Endothelial cell of umbilical vein (primary cell): ENCODE measurements at places on chromosomes 16 and 17. TPM values are rescaled to one million over a fixed set of nuclear protein-coding genes. Genes with fewer than 3 reads are reported as not detected.

DNA sequence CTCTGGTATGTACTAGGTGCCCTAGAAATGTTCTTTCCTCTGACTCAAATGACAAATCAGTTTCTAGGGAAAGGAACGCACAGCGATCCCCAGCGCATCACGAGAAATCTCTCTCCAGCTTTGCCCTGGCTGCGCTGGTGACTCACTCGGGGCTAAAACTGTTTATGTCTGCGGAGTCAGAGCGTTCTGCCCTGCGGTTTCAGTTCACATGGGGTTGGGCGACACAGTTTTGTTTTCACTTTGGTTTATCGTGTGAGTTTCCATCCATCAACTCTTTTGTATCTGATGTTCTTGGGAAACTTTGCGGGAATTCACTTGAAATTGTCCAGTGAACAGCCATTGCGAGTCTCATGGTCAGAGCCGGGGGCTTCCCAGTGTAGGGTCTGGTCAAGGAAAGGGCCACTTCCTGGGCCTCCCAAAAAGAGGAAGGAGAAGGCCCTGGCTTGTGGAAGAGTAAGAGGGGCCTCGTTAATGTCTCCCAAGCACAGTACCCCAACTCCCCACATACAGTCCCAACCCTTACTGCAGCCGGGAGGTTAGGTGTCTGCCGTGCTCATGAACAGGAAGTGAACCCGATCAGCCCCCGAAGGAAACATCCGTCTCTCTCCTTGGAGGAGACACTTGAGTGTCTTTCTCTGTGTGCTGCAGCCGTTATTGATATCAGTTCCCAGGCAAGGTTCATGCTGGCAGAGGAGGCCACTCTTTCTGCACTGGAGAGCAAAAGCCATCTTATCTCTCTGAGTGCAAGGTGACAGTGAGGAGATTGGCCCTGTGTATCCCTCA is 643.2 kb downstream of the WWOX start:
- no peak for DNase-seq

GRCh38 chr16:3431779-3432219 is 11.5 kb downstream of the ZNF597 start:
- DNase-seq = no peak

DNA sequence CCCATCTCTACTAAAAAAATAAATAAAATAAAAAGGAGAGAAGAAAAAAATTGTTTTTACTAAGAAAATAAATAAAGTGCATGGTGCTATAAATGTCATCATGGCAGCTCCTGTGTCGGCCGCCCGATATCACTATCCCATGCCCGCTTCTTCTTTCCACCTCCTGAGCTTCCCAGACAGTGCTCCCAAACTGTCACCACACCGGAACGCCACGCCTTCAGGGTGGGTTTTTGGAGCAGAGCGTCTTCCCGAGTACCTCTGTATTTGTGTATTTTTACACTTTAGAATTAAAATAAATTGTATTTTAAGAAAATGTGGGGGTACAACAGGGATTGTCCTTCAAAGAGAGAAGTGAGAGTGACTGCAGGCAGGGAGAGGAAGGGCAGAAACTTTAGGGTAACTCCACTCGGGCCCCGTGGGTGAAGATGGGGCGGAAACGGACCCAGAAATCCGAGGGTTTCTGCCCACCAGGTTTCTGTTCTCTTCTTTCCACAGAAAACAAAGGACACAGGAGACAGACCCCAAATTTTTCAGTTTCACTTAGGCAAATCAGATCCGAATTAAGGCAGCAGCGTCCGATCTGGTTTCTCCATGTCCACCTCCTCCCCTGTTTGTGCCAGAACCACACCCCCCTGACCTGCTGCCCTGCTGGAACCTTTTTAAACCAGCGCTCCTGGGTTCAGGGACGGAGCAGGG is 3.6 kb upstream of the ITGAX start:
- no peak for DNase-seq

GRCh38 chr17:45429339-45430005 is 3.2 kb downstream of the ARHGAP27 start:
- DNase-seq = no peak

DNA sequence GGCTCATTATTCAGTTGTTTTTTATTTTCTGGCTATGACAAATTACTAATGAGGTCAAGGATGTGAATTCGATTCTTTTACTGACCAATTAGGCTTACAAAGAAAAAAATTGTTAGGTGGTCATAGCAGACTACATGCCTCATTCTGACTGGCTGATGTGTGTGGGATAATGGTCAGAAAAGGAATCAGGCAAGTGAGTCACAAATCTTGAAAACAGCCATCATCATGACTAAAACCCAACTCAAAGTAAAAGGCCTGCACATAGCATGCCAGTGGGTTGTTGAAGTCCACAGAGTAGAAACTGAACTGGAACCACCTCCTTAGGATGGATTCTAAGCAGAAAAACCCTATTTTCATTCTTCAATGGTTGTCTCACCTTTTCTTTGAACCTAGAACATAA is 8.6 kb downstream of the RPGRIP1L start:
- DNase-seq = no peak

GRCh38 chr16:28000314-28001169 is 63.0 kb downstream of the GSG1L start:
- no peak for DNase-seq

DNA sequence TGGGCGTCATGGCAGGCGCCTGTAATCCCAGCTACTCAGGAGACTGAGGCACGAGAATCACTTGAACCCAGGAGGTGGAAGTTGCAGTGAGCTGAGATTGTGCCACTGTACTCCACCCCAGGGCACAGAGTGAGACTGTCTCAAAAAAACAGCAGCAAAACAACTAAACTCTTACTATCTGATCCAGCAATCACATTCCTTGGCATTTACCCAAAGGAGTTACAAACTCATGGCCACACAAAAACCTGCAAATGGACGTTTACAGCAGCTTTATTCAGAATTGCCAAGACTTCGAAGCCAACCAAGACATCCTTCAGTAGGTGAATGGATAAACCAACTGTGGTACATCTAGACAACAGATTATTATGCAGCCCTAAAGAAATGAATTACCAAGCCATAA is 4.0 kb downstream of the SIAH1 start:
- peak; percentile 29 for DNase-seq

GRCh38 chr17:65131946-65132345 is 5.2 kb upstream of the RGS9 start:
- DNase-seq = no peak

DNA sequence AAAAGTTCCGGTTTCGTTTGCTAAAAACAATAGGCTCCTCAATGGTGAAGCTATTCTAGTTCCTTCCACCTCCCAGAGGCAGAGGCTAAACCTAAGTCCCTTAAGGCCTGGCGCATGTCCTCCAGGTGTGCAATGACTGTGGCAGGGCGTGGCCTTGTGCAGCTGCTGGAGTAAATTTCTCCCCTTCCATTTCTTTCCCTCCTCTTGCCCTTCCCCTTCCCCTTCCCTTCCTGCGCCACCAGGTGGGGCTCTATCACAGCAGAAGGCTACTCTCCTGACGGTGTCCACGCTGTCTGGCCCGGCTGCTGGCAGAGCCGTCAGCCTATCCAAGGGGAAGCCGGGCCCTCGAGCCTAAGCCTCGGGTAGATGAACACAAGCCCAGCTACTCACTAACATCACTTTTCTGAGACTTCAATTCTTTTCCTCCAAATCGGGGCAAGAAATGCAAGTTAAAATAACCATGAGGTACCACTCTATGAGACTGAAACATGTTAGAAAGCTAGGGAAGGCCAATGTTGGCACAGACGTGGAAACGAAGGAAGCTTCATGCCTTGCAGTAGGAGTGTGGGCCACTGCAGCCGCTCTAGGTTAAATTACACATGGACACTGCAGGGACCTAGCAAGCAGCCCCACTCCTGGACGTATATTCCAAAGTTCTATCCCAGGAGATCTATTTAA is 34.4 kb downstream of the C16orf78 start:
- peak; percentile 72 for DNase-seq

DNA sequence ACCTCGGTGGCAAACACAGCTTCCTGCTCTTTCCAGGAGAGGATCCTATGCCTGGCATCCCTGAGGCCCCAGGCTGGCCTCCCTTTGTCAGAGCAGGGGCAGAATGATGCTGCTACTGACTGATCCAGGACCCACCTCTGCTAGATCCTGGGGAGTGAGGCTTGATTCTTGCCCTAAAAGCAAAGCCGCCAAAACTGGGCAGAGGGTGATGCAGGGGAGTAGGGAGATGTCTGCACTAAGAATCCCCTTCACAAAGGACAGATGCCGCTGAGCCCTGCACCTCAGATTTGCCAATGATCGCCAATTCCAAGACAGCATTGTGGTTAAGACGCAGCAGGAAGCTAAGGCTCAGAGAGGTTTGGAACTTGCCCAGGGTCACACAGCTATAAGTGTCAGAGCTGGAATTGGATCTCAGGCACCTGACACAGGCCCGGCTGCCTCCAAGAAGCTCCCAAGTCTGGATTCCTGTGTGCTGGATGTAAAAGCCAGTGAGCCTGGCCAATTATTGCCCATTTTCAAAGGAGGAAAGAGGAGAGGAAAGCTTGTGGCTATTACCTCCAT is 60.7 kb upstream of the TNRC6C start:
- DNase-seq = no peak

- no peak for DNase-seq
Measured at GRCh38 chr17:74728033-74728701, 8.9 kb upstream of the RAB37 start.

Gene TBC1D3K
- polyA plus RNA-seq = not detected in 2 replicates

Gene MARCHF10
- polyA plus RNA-seq = 0.11 and 0.14 TPM in 2 replicates
